ENCODE measurements at places on chromosomes 2 and 18. TPM values are rescaled to one million over a fixed set of nuclear protein-coding genes. Genes with fewer than 3 reads are reported as not detected.

DNA sequence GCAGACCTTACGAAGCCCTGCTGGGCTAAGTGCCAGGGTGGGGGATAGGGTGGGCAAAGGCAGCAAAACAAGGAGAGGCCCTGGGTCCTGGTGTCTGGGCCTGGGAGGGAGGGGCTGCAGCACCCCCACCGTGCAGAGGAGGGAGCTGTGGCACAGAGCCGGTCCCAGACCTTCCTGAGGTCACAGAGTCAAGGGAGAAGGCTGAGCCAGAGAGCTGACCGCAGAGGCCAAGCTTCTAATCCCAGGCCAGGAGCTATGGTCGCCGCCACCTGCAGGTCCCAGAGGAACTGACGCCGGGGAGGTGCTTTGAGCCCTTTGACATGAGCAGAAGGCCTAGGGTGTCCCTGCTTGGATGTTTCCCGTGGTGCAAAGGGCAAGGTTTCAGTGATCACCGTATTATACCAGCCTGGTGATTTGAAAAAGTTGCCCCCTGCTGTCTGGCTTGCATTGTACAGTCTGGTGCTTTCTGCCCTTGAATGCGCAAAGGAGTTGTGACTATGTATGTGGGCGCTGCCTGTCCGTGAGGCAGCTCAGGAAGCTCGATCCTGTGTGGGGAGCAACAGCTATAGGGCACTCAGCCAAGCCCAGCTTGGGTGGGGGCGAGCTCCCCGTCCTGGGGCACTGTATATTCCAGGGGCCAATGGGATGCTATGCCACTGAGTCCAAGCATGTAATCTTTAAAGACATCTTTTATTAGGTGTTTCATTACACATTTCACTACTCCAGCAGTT is 44.3 kb downstream of the EDAR start:
- DNase-seq = no peak

DNA sequence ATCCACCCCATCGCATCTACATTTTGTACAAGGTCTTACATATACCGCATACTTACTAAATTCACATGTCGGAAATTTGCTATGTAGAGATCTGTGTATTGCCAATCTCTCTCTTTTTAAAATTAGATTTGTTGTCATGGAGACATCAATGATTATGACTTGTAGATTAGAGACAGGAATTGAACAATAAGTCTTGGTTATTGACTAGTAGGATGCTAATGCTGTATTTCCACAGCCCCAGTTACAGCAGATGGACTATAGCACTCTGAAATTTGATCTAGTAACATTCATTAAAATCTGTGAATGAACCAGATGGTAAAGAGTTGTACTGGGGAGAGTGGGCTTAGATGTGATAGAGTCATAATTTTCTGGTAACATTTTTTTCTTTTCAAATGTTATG is 805.7 kb downstream of the SLC4A3 start:
- no peak for DNase-seq

GRCh38 chr2:207408086-207408794 is 121.5 kb upstream of the CREB1 start:
- no peak for DNase-seq

GRCh38 chr2:65922794-65923193 is 490.4 kb upstream of the SPRED2 start:
- DNase-seq = no peak

DNA sequence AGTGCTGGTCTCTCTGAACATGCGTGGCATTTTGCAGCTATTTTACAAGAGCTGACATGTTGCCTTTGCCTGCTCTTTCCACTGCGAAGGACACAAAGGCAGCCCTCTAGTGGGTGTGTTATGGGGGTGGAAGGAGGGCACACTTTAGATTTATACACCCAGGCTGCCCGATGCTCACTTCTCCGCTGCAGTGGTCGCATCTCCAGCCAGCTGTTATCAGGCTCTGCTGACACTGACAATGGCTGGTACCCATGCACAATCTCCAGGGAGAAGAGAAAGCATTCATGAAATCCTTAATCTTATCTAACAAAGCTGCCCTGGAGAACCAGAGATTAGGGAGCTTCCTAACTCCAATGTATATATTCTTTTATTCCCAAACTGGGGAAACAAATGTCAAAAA is 113.5 kb downstream of the EPHA4 start:
- no peak for DNase-seq

- DNase-seq = no peak
These were observed 39.4 kb downstream of the SLC8A1 start for GRCh38 chr2:40412456-40412855.

The TRIB2 gene
- total RNA-seq = 5.0 TPM

The RTP5 gene
- total RNA-seq = not detected

DNA sequence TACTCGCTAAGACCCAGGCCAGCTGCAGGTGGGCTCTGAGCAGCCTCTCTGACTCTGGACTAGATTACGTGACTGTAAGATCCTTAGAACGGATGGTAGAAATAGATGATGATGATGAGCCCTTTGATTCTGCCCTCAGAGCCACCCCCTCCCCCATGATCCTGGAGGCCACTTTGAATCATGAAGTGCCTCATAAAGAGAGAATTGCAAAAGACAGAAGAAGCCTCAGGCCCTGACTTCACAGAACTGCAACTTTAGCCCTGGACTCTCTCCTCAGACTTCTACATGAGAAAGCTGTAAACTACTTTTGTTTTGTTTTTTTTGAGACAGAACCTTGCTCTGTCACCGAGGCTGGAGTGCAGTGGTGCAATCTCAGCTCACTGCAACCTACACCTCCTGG is 15.4 kb upstream of the TET3 start:
- no peak for DNase-seq

GRCh38 chr2:285531-285930 is 2.4 kb downstream of the ALKAL2 start:
- no peak for DNase-seq

- no peak for DNase-seq
These were observed 824.9 kb upstream of the CRIM1 start for GRCh38 chr2:35530615-35531135.

The G6PC2 gene
- not detected for total RNA-seq

DNA sequence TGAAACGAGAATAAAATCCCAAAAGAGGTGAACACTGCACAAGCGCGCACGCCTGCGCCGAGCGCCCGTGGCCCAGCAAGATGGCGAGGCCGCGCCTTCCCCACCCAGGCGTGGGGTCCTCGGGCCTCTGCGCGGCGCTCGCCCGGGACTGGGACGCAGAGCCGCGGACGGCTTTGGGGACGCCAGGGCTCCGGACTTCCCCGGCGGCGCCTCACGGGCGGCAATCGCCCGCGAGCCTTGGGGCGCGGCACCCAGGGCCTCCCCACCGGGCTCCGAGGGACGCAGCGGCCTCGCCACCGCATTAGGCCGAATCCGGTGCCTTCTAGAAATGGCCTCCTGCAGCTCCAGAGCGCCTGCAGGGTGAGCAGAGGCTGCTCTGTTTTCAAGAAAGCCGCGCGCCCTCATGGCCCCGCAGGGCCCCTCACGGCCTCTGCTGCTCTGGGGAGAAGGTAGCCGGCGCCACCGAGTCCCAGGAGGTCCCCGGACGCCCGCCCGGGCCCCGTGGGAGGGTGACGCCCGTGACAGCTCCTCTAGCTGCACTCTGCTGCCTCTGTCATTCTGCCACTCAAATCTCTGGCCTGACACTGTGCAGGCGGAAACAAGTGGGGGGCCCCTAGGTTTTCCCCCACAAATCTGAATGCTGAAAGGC is 35.9 kb upstream of the POMC start:
- DNase-seq = peak; percentile 42

DNA sequence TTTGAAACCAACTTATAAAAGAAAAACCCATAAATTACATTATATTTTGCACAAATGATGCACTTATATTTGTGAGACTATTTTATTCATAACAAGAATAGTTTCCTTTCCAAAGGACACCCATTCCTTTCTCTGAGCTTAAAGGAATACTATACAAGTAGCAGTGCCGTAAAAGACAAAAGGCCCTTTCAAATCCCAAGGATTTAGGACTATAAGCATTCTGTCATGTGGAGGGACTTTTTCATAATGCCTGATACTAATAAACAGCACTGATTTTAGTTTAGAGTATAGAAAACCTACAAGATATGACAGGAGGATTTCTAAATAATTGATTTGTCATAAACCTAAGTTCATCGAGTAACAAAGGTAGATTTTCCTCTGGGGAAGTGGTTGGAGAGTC is 1134.2 kb upstream of the ZEB2 start:
- DNase-seq = no peak

The IFIH1 gene
- total RNA-seq = 36.8 TPM
